ENCODE measurements at places on chromosomes 1 and 21.

DNA sequence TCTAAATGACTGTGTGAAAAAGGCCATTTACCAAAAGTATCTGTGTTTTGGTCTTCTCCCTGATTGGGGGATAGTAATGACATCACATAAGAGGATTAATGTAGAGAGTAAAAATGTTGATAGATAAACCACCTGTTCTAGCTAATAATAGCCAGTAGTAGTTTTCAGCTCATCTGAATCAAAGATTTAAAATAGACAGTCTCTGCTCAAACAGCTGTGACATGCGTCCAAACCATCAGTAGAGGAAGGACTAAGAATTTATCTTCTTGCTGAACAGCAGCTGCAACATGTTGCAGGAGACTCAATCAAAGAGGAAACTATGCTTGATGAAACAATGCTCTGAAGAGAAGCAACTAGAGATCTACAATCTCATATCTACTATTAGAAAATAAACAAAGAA lies 21.4 kb downstream of the TMPRSS15 start:
- DNase-seq: no peak

- no peak for DNase-seq
These were observed 3.5 kb downstream of the CD164L2 start for GRCh38 chr1:27379564-27380122.

DNA sequence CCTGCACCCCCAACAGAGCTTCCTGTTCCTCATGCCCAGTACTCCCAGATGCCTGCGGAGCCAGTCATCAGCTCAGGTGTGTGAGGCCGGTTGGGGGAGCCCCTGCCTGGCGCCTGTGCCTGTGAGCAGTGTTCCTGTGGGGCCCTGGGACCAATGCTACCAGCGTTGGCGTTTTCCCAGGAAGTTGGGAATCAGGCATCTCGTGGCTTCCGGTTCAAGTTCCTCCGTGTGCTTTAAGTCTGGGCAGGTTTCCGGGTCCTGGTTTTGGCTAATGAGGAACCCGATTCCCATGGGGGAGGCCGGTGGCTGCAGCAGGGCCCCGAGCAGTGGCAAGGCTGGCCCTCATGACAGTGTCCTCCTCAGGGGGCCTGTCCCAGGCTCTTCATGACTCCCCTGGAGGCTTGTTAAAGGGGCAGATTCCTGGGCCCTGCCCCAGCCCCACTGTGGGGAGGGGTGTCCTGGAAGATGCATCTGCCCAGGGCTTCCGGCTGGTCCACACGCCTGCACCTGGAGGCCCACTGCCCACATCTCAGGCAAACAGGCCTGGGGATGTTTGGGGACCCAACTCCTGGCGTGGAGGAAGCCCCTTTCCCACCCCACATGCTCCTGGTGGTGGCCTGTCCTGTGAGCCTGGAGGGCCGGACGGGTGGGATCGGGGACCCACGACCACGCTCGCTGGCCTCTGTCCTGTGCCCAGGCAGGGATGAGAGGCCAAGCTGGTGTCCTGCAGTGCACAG lies 26.2 kb downstream of the TP73 start:
- DNase-seq: no peak

- no peak for DNase-seq
These were observed 254.9 kb downstream of the RHOU start for GRCh38 chr1:228989992-228990827.

DNA sequence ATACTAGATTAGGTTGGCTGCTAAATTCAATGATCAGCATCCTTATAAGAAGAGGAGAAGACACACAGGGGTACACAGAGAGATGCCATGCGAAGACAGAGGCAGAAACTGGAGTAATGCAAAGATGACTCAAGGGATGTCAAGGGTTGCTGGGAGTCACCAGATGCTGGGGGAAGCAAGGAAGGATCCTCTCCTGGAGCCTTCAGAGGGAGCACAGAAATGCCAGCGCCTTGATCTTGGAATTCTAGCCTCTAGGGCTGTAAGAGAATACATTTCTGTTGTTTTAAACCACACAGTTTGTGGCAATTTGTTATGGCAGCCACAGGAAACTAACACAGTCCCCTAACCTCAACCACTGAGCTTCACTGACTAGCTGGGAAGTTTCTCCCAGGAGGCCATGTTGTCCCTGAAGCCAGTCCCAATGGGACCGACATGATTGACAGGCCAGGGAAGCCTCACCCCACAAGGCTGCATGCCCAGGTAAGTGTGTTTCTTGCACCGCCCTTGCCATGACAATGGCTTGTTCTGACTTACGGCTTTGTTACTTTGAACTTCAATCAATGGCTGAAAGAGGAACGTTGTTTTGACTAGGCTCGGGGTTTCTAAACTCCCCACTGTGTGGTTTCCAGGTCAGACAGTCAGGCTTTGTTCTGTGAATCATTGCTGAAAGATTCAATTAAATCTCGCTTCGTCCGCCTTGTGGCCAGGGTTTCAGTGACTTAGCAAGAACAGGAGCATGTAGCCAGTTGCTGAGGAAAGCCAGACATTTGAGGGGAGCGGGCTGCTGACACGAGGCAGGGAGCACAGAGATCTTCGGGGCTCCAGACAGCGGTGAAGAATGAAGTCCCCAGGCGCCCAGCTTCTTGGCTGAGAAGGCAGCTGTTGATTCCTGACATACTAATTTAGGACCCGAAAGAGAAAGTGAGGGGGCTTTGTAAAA lies 62.3 kb downstream of the RUNX1 start:
- peak; percentile 72 for DNase-seq

GRCh38 chr1:96352733-96353132 lies 368.9 kb upstream of the PTBP2 start:
- no peak for DNase-seq

DNA sequence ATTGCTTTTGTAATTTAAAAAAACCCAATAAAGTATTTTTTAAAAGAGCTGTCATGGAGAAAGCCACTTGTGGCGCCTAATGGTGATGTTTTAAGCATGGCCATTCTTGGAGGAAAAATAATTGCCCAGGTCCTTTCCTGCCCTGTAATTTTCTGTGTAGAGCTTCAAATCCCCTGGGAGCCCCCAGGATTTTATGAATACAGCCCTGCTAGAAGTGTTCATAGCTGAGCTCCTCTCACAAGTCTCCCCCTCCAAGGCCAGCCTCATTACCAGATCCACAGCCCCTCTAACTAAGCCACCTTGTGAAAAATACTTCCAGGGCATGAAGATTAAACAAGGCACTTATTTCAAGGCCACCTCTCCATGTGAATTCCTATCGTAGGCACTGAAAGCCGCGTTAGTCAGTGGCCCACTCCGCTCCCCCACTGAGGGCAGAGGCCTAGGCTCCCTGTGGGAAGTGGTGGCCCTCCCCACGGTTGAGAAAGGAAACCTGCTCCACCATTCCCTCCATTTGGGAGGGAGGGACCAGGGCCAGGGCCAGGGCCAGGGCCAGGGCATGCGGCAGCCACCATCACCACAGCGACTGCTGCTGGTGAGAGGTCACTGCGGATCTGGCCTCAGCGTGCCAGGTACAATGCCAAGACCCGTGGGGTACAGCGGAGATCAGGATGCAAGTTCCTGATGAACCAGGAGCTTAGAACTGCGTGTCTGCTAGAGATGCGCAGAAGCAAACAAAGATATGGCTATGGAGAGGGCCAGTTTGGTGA lies 83.1 kb downstream of the KCNN3 start:
- DNase-seq: no peak

- DNase-seq: no peak
These were observed 17.6 kb upstream of the KCNQ4 start for GRCh38 chr1:40766017-40766416.

DNA sequence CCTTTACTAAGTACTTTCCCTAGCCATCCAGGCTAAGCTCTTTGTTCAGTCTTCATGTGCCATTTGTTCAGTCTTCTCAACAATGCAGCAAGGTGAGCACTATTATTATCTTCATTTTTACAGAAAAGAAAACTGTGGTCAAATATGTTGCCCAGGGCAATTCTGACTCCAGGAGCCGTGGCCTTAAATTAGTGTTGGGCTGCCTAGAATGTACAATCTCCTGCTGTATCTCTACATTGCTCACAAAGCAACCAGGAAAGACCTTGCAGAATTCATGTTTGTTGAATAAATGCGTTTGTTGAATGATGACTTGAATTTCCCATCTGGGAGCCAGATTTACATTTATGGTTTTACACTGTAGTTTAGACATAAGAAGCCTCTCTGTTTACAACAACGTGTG lies 14.2 kb downstream of the CD101 start:
- no peak for DNase-seq

DNA sequence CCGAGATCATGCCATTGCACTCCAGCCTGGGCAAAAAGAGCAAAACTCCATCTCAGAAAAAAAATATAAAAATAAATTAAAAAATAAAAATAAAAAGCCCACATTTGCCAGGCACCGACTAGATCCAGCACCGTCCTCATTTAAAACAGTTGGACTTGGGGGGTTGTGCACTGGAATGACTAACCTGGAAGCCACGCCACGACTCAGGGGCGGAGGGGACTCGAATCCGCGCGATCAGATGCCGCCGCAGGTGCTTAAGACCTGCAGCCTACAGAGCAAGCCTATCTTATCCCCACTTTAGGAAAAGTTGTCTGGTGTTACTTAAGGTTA lies 38.5 kb downstream of the ZBTB8OS start:
- no peak for DNase-seq

DNA sequence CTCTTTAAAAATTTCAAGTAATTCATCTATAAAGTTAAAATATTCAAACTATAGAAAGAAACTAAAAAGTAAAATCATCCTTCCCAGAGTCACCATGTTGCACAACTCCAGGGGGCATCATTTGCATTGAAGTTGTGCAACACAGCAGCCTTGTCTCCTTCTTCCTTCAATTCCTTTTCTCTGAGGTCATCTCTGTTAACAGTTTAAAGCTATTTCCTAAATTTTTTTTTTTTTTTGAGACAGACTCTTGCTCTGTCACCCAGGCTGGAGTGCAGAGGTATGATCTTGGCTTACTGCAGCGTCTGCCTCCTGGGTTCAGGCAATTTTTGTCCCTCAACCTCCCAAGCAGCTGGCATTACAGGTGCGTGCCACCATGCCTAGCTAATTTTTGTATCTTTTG lies 7.1 kb downstream of the RHBG start:
- no peak for DNase-seq

DNA sequence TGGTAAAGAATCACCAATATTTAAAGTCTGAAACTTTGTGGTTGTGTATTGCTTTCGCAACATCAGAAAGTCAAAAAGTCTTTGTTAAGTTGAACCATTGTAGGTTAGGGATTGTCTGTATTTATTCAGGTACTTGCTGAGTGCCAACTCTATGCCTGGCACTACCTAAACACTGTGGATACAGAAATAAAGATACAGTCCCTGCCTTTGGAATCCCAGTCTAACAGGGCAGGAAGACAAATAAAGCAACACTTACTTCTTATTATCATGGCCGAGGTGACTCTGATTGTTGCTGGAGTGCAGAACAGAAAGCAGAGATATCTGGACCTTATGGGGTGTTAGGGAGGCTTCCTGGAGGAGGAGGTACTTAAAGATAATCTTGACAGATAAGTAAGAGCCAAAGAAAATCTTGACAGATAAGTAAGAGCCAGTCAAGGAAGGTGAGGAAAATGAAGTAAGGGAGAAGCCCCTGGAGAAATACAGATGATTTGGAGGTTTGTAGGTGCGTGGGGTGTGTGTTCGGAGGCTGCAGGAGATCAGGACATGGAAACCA lies 11.8 kb upstream of the S100A10 start:
- DNase-seq: no peak

GRCh38 chr1:32100359-32100758 lies 7.5 kb upstream of the KPNA6 start:
- DNase-seq: no peak

- no peak for DNase-seq
These were observed 3.7 kb downstream of the ATF3 start for GRCh38 chr1:212612041-212612961.

DNA sequence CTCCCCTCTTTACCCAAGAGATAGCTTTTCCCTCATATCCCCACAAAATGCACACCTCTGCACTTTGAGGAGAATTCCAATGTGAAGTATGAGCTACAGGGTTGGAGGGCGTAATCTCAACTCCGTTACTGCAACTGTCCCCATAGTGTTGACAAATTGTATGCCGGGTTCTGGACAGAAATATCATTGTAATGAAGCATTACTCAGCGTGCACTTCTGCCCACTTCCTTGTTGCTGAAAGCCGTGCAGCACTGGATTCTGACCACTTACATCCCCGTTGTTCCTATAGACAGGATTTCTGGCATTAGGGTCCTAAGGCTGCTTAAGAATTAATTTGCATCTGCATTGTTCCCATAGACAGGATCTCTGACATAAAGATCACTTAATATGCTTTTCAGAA lies 205.6 kb downstream of the RHOU start:
- no peak for DNase-seq

GRCh38 chr1:8876087-8876486 lies 2.4 kb downstream of the ENO1 start:
- no peak for DNase-seq

DNA sequence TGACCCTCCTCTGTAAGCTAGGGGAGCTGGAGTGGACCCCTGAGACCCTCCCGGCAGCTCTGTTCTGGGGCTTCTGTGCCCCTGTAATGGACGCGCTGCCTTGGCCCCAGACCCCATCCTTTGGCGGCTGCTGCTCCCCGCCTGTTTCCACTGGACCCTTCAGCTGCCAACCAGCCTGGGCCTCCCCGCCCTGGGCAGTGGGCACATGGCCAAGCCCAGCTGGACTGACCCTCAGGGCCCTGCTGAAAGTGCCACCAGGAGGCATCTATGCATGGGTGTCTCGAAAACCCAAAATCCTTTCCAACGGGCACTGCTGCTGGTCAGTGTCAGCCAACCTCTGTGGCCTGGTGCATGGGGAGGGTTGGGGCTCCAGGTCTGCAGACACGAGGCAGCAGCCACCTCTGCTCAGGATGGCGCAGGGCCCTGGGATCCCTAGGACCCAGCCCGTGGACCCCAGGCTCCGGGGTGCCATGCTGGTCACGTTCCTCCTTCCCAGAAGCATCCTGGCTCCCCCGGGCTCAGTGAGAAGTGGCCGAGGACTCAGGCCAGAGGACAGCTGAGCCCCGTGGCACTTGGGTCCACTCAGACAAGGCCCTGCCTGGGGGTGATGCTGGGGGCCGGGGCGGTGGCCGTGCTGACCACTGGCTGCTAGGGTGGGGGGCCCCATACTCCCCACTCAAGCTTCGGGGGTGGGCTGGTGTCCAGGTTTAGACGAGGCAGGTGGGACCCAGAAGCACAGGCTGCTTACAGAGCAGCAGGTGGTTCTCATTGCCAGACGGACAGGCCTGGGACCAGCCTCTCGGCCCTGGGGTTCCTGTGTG lies 46.9 kb downstream of the SLX9 start:
- DNase-seq: no peak

GRCh38 chr21:40271164-40271563 lies 403.9 kb downstream of the PCP4 start:
- DNase-seq: no peak

GRCh38 chr1:45012639-45013278 lies 705 bp downstream of the UROD start:
- no peak for DNase-seq

GRCh38 chr1:41673378-41673777 lies 188.9 kb upstream of the EDN2 start:
- peak; percentile 61 for DNase-seq

- no peak for DNase-seq
These were observed 7.0 kb upstream of the HEYL start for GRCh38 chr1:39646232-39647081.

Data from GM12878 (cell line).